Stimulated activated CD4-positive, alpha-beta T cell treated with anti-CD3 and anti-CD28 coated beads, Interleukin-12 subunit alpha, Interleukin-12 subunit beta, amount 100 ng/mL, for 4 hours (primary cell): ENCODE measurements at places on chromosomes 12 and 14.

DNA sequence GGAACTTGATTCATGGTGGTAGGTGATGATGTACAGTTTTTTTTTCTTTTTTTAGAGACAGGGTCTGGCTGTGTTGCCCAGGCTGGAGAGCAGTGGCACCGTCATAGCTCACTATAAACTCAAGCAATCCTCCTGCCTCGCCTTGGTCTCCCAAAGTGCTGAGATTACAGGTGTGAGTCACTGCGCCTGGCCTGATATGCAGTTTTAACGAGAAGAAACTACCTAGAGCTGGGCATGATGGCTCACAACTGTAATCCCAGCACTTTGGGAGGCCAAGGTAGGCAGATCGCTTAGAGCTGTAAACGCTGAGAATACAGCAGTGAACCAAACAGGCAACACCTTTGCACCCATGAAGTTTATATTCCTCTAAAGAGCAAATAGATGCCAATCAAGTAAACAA is 13.0 kb upstream of the VPS37B start:
- DNase-seq = no peak

DNA sequence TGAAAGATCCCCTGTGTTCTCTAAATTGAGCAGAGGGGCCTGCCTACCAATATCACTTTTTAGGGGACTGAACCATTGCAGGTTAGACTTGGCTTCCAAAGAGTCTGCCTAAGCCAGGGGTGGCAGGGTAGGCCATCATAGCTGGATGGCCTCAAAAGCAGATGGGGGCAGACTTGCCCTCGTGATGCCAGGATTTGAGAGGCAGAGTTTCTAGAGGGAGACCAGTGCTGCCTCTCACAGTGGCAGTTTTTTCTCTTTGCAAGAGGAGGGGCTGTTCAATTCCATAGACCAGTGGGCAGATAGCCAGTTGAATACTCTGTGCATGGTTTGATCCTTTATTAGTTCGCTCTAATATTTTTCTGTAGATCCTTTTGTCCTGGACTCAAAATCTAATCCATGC is 23.8 kb upstream of the SMCO2 start:
- no peak for DNase-seq

GRCh38 chr14:63800083-63800482 is 52.7 kb upstream of the SYNE2 start:
- DNase-seq = no peak

DNA sequence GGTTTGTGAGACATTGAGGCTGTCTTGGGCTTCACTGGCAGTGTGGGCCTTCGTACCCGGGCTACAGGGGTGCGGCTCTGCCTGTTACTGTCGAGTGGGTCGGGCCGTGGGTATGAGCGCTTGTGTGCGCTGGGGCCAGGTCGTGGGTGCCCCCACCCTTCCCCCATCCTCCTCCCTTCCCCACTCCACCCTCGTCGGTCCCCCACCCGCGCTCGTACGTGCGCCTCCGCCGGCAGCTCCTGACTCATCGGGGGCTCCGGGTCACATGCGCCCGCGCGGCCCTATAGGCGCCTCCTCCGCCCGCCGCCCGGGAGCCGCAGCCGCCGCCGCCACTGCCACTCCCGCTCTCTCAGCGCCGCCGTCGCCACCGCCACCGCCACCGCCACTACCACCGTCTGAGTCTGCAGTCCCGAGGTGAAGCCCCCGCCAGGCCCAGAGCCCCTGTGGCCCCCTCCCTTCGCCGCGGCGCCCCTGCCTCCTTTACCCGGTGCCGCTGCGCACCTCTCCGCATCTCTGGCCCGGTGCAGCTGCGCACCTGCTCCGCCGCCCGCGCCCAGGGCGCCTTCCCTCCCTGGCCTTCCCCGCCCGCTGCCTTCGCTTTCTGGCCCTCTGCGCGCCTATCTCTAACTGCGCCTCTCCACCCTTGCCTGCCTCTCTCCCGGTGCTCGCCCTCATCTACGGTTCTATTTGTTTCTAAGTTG is at the start of gene ENO2:
ENO2 (plus strand) TSS at position 335 of the 701 bp plus-strand sequence. CDS start 1,253 bp downstream, outside the sequence.
- peak; percentile 80 for DNase-seq

DNA sequence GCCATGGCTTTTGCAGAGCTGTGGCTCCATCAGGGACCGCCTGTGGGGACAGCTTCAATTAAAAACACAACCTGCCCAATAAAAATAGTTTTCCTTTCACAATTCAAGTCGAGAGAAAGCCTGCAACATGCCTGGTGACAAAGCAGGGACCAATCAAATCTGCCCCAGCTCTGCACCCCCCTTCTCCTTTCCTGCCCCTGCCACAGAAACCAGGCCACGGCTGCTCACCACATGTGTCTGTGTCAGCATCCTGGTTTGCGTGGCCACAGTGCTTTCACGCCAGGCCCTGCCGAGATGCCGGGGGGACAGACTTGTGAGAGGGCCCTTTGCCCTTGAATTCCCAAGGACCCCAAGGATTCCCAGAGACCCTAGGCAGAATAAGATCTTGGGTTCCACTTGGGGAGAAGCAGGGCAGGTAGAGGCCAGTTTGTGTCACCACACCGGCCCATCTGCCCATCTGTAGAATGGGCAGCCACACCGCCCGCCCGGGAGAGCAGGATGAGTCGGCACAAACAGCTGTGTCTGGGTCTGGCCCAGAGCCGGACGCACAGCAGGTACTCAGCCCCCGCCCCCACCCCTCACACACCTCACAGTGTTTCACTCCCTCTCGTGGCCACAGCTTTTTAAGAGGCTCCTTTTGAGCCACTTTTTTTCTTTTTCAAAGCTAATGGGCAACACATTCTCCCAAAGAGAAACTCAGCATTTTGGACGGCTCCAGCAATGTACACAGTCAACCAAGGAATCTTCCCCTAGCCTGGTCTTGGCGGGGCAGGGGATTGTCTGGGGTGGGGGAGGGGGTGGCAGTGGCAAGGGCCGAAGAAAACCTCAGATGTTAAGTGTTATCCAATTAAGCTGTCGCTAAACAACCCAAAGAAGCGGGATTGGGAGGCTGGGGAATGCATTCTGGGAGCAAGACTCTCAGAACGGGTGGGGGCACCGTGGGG is 41.5 kb downstream of the BCL11B start:
- DNase-seq = peak; percentile 72

- no peak for DNase-seq
Observed at GRCh38 chr14:63454863-63455622, 88.1 kb downstream of the PPP2R5E start.

GRCh38 chr14:80957613-80958012 is 2.2 kb downstream of the TSHR start:
- DNase-seq = no peak

- no peak for DNase-seq
Observed at GRCh38 chr12:3922033-3922432, 48.8 kb upstream of the PARP11 start.

DNA sequence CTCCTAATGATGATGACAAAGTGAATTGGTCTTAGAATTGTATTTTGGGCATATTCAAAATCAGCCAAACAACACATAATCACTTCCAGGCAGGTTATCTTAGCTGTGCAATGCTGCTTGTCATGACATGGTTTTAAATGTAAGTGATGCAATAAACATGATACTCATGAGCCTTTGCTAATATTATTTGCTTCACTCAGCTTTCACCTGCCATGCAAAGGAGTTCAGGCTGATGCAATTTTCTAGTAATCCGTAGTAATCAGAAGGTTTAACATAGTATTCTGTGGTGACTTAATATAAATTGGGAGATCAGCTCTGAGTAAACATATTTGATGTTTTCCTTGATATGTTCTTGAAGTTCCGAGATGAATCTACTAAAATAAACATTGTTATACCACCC is 29.1 kb downstream of the TMEM260 start:
- no peak for DNase-seq

DNA sequence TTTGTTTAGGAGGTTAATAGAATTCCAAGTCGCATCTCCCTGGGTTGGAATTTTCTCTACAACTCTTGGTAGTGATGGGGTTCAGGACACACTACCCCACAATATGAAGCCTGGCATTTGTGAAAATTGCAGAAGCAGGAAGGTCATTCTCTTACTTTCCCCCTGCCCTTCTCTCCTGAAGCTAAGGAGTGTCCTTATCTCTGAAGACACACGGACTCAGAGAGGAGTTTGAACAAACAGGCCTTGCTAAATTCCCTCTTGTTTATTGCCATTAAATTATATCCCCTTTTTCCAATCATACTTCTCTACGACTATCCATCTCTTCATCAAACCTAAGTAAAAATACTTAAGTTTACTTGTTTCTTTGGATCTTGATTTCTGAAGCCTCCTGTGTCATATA is 443.0 kb downstream of the RAD51B start:
- no peak for DNase-seq

DNA sequence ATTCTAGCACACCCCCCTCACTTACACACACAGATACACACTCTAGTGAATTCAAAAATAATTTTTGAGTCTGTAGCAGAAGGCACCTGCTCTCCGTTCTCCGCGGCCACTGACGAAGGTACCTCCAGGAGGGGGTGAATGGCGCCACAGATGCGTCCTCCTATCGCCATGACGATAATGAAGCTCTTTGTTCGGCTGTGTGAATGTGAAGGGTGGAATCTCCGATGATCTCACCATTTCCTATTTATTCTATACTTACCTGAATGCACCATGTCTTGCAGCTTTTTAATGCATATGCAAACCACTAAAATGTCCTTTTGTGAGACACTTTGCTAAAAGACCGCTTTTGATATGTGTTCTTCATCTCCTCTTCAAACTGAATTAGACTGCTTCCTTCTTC is 162.7 kb downstream of the EGLN3 start:
- no peak for DNase-seq

- no peak for DNase-seq
Observed at GRCh38 chr12:94689646-94690036, 39.3 kb upstream of the TMCC3 start.

DNA sequence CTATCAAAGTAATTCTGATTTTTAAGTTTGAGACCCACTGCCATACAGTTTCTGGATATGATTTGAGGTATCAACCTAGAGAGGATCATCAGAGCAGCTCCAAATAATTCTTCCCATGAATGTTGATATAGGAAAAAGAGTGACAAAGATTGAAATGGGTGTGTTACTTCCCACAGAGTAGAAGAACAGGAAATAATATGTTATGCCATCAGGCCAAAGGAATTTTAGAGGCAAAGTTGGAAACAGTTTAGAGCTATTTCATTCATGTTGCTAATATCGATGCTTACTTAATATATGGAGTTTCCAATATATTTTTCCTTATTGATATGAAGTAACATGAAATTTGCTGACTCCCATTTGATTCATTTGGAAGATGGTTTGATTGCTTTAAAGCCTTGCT is 8.9 kb upstream of the MSRB3 start:
- no peak for DNase-seq

DNA sequence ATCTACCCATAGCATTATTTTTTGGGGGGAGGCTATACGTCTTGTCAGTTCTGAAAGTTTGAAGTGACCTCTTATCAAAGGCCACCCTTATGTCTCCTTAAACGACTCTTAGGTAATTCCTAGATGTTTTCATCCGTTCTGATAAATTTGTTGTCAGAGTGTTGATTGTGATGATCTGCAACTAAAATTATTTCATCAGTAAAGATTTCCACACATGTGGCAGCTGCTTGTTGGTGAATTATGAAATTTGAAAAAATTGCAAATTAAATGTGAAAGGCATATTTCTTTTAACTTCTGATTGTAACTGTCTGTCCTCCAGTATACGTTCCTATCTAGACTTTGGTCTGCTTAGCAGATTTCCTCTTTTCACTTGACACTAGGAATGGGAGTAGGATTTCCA is 1.4 kb downstream of the ADIPOR2 start:
- DNase-seq = no peak

DNA sequence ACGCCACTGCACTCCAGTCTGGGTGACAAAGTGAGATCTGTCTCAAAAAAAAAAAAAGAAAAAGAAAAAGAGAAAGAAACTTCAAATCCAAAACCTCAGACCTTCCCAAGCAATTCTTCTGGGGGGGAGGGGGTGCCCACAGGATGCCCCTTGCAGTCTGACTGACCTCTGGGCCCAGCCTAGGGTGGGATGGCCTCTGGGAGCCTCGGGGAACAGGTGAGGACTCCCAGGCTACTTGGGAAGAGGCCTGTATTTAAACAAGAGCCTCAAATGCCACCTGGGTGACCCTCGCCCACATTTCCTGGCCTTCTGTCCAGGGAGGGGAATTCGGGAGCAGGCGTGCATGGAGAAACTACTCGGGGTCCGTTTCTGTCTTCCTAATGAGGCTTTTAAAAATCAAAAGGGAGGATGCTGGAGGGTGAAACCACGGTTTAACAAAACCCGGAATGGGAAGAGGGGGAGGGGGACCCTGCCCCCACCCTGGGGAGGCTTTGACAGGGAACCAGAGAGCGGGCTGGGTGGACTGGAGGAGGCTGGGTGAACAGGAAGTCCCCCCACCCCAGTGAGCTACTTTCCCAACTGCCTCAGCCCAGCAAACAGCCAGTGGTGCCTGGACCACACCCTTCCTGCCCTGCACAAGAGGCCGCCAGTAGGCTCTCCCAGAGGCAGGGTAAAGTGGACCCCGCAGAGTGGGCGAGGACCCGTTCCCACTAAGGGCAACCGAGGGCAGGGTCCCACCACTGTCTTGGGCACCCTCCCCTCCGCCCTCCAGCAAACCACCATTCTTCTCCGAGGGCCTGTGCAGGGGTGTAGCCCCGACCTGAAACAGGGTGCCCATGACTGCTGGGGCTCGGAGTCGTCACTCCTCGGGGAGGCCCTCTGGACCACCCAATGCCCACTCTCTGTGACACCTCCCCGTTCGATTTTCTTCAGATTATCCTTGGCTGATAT is 1.5 kb upstream of the FBRSL1 start:
- DNase-seq = no peak

DNA sequence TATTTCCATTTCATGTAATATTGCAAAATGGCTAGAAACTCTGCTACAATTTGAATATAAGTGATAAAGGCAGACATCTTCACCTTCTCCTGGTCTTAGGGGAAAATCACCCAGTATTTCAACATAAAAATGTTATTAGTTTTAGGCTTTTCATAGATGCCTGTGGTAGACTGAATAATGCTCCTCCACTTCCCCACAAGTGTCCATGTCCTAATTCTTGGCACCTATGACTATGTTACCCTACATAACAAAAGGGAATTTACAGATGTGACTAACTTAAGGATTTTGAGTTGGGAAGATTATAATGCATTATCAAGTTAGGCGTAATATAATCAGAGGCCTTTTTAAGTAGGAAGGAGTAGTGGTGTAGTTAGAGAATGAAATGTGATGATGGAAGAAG is 196.4 kb downstream of the TMTC3 start:
- no peak for DNase-seq

GRCh38 chr14:99513183-99513694 is 32.0 kb downstream of the CCNK start:
- DNase-seq = no peak

DNA sequence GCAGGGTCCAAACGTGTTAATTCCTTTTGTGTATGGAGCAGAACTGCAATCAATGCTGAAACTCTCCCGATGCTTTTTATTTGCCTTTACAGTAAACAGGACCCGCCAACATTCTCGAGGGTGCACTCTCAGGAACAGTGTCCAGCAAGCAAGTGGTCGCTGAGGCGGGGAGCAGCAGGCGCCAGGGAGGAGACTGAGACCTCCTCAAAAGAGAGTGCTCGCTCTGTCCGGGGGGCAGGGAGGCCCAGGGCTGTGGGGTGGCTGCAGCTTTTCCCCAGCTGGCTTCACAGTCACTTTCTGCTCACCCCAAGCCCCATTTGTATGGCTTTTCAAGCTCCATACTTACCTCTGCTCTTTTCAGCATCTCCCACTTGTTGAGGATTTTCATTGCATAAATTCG is 49.2 kb downstream of the CDC42BPB start:
- DNase-seq = no peak
